Muscle of leg (tissue), 16 donors: ENCODE measurements at places on chromosomes 6 and 20.
A peak's percentile ranks its signal among the peaks of the same experiment; 100 is the strongest.

DNA sequence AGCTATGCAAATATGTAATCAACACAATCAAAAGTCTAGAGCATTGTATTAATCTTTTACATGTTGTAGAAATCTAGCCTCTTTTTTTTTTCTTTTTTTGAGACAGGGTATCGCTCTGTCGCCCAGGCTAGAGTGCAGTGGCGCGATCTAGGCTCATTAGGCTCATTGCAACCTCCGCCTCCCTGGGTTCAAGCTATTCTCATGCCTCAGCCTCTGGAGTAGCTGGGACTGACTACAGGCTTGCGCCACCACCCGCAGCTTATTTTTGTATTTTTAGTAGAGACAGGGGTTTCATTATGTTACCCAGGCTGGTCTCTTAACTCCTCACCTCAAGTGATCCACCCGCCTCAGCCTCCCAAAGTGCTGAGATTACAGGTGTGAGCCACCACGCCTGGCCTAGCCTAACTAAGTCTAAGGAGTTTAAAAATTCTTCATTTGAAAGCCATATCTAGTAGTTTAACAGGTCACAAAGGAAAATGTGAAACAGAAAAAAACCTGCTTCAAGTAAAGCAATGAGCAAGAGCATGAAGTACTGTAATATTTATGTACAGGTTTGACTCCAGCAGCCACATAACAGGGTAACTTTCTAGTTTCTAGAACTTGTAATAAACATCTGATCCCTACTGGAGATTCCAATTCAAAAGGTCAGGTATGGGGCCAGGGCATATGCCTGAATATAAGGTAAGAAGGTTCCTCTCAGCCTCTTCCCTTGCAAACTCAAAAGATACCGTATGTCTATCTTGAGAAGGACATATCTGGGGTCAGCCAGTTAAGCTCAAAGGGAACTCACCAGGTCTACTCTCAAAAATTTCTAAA is 4.4 kb downstream of the CPNE1 start:
- no peak for DNase-seq

DNA sequence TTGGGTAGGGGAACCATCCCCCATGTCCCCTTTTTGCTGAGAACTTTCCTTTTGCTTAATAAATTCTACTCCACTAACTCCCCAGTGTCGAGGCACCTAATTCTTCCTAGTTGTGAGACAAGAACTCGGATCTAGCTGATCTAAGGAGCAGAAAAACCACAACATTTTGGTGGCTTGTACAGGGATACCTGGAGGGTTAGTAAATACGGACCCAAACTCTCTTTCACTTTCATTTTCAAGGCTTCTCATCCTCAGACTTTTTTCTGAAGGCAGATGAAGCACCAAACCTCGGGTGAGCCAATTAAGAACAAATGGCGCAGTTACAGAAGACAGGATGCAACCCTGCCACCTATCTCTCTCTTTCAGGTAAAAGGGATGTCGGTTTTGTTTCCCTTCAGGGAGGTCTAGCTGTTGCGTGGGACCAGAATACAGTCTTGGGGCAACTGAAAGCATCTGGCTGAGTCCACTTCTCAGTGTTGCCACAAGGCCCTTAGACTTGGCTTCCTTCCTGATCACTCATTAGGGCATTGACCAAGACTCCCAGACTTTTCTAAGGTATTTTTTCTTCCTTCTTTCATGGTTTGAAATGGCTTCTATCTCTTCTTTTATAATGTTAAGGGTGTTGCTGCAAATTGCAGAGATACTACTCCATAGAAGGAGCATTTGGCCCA is 11.1 kb upstream of the HTR1B start:
- no peak for DNase-seq

GRCh38 chr6:149483334-149483725 is 1.5 kb downstream of the ZC3H12D start:
- DNase-seq, result peak; percentile 18

DNA sequence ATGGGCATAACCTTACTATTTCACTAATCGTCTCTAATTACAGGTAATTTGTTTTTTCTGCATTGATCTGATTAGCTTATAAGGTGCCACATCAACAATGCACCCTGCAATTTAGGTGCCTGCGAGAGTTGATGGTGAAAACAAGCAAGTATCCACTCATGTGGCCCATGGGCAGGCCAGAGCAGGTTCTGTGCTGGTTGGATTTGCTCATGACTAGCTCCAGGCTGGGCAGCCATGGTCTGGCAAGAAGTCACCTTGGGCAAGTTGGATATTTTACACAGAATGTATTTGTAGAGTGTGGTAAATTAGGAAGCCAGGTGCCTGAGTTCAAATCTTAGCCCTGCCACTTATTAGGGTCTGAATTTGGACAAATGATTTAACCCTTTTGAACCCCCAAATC is 25.3 kb downstream of the RAB44 start:
- no peak for DNase-seq

GRCh38 chr6:135830452-135830881 is 21.0 kb upstream of the PDE7B start:
- no peak for DNase-seq

DNA sequence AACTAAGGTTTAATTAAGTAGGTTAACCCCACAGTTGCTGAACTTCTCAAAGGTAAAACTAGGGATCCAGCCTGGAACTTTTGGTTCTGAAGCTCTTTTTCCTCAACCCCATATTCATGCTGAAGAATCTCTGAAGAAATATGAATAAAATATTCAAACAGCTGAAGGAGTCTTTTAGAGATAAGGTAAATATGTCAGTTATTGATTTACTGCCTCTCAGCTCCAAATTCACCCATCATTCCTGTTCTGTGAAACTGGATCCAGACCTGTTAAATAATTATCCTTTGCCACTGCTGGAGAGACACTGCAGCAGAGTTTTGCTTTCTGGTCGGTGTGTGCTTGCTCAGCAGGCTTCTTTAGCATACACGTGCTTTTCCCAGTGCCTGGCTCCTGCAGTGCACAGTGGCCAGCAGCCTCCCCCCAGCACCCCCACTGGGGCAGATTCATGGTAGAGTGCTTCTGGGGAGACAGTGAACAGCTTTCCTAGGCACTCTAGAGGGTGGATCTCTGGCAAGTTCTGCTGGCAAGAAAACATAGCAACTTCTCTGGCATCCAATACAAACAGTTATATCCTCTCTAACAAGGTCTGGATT is 62.0 kb upstream of the BCLAF1 start:
- no peak for DNase-seq

DNA sequence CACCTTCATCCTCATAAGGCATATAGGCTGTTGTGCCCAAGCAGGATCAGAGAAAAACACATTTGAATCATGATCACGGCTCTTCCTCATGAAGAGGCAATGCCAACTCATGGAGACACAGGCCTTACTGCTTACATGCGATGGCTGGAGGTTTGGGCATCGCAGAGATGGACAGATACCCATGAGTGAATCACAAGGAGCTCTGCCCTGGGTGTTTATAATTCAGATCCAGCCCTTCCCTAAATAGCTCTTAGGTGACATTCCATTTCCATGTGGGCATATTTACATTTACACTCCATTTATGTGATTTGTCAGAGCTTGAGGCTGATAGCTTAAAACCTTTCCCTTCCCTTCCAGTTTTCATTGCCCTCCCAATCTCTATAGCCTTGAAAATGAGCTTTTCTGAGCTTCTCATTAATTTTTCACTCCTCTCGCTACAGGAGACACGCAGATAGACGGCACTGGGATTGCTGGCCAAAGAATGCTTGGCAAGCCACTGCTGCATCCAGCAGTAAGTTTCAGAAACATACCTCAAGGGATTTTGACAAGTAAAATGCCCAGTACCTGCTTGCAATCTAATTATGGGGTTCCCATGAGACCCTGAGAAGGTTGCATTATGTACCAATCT is 249.1 kb downstream of the TBC1D7 start:
- DNase-seq, result no peak

GRCh38 chr20:1881240-1881835 is 13.9 kb upstream of the SIRPA start:
- DNase-seq, result no peak

- DNase-seq, result peak; percentile 77
Measured at GRCh38 chr6:80143419-80143937, 37.0 kb downstream of the BCKDHB start.
